ENCODE measurements at places on chromosomes 5 and 9.

DNA sequence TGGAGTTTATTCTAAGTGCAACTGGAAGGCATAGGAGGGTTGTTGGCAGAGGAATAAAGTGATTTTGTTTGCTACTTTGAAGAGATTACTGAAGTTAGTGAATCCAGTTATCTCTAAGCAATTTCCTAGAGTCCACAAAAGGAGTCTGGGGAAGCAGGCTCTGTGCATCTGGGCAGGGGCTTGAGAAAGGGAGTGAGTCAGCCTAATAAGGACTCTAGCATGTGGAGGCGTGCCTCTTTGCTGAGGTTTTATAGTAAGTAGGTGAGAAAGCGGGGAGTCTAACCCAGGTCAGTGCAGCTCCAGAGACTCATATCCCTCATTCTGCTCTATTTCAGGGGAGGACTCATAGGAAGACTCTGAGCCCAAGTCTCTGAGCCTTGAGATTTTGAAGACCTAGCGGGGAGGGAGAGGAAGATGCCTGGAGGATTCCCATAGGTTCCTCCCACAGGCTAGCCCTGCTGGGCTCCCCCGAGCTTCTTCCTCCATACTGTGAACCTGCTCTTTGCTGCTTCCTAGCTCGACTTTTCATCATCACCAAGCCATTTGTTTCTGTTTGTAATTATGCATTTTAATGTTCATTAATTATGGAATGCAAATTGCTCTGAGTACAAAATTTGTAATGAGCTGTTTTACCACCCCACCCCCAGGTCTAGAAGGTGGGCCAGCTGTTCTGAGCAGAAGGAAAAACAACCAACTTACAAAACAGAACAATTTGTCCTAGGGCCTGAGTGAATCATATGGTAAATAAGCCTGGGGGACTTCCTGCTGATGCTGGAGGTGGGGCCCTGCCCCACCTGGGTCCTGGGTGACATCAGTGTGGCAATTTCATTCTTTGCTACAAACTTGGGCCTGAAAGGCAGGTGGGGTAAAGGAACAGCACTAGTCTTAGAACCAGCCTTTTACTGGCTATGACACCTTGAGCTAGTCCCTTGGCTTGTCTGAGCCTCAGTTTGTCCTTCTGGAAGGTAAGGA, 150.2 kb downstream of the TRIM32 start:
- DNase-seq: no peak

DNA sequence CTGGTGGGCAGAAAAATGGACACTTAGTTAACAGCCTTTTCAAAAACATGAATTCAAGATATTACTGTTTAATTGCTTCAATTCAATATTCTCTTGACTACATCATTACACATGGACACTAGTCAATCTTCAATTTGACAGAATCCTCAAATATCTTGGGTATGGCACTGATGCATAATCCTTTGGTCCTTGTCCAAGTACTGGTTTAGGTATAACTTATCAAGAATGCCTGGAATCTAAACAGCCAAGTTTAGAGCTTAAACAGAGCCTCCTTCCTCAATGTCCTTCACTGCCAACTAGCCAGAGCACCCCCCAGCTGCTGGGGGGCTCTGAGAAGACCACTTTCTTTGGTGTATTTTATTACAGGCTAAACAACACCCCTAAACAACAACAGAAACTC, 61.6 kb upstream of the ERCC6L2 start:
- DNase-seq: no peak

DNA sequence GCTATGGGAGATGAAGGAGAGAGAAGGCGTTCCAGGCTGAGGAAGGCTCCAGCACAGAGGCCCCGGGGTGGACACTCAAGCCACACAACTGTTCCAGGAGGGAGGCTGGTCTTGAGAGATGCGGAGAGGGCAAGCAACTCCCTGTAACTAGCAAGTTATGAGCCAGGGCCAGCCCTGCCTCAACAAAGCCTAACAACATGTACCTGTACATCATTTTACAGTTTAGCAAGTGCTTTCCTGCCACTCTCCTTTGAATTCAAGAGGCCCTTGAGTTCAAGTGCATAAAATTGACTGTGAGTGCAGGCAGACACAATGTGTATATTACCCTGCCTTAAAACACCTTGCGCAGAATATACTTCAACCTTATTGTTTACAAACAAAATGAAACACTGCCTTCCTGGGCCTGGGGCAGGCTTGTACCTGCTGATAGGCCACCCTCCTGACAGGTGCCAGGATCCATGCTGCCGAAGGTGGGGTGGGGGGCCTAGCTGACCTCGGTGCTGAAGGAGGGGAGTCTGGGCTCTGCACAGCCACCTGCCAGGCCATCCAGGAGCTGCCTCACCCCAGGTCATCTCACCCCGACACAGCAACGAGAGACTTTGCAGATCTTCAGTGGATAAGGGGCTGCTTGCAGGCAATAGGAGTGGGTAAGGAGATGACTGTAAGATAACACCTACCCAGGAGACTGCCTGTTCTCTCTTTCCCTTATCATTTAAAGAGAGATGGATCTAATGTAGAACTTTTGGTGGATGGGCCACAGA, 80.0 kb downstream of the PPARGC1B start:
- no peak for DNase-seq

GRCh38 chr9:20618361-20618802, 3.9 kb downstream of the MLLT3 start:
- DNase-seq: no peak

DNA sequence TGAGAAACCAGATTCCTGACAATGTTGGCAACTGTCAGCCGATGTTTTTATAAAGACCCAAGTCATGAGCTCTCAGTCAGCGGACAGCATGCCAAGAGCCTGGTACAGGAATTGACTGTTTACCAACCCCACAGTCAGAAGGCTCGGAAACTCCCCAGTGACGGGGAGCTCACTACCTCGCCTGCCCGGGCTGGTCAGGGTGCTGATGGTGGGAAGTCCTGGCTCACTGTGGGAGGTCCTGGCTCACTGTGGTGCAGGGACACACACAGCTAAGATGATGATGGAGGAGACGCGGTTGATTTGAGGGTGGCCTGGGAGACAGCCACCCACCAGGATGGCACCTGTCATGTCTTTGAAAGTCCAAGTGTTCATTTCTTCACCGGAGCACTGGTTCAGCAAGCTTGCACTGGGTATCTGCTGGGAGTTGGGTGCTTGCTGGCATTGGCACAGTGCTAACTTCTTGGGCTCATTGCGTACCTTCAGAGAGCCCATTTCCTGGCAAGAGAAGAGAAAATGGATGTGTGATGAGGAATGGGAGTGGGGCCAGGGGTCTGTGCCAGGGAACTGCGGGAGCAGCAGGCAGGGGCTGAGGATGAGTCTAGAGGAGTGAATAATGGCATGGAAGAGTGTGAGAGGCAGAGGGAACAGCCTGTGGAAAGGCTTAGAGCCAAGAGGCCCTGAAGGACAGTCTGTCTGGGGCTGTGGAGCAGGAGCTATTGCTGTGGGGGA, 15.3 kb downstream of the ASS1 start:
- DNase-seq: no peak

DNA sequence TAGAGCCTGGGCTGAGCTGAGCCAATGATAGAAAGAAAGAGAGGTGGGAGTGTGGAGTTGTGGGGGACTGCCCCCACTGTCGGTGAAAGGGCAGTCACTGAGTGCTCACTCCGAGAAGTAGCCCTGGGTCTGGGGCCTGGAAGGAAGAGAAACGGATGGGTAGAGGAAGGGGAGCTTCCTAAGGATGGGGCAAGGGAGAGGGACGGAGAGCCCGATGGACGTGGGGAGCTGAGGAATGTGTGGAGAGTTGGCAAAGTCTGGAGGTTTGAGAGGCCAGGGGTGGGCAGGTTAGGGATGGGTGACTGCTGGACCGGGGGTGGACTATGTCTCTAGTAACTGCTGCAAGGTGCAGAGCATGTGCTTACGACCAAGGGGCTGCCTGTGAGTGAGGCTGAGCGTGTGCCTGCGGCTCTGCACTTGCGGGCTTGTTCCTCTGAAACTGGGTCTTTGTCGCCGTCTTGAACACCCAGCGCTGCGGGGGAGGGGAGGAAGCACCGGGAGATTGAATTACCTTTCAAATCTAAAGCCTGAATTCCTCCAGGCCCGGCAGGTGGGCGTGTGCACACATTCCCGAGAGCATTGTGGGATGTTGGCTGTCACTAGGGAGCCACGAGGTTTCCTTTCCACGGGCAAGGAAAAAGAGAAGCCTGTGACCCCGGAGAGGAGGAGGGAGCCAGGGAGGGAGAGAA, 76.4 kb upstream of the ARAP3 start:
- no peak for DNase-seq

GRCh38 chr9:131562032-131562959, 17.0 kb downstream of the PRRT1B start:
- no peak for DNase-seq

GRCh38 chr5:127330116-127330515, 39.5 kb downstream of the MEGF10 start:
- no peak for DNase-seq

DNA sequence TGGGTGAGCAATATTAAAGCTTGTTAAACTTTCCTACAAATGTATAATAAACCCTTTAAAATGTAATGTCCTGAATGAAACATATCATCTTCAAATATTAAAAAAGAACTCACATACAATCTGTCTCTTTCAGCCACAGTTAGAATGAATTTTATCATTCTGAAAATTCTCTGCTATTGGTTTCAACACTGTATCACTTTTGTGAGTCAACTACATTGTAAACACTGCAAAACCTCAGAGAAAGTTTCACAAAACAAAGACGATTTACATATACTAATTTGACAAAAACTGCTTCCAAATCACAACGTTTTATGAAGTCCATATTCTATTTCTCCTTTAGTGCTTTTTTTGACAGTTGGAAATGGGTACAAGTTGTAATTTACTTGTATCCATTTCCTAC, 1032.0 kb upstream of the DMAC1 start:
- DNase-seq: no peak
